ENCODE measurements at places on chromosomes 3 and 15.

DNA sequence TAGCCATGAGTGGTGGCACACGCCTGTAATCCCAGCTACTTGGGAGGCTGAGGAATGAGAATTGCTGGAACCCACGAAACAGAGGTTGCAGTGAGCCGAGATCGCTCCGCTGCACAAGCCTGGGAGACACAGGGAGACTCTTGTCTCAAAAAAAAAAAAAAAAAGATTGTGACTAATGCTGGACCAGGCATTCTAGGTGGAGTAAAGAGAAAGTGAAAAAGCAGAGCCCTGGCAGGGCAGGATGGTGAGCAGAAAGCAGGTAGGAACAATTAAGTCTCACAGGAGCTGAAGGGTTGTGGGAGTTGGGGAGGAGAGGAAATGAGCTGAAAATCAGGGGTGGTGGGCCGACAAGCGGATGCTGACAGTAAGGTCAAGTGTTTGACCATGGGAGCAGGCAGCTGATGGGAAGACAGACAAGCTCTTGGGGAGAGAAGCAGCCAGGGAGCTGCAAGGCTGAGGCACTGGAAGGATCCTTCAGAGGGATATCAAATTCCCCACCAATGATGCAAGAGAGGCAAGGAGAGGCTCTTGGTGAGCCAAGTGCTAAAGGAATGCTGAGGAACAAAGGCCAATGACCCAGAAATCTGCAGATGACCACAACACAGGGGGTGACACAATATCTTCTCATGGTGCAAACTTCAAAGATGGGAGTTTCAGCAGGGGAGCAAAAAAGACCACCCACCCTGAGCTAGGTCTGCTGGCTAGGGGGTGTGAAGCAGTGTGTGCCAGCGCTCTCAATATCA is 251.1 kb downstream of the ULK4 start:
- no peak for DNase-seq

GRCh38 chr3:126421573-126422119 is 26.9 kb downstream of the CFAP100 start:
- no peak for DNase-seq

DNA sequence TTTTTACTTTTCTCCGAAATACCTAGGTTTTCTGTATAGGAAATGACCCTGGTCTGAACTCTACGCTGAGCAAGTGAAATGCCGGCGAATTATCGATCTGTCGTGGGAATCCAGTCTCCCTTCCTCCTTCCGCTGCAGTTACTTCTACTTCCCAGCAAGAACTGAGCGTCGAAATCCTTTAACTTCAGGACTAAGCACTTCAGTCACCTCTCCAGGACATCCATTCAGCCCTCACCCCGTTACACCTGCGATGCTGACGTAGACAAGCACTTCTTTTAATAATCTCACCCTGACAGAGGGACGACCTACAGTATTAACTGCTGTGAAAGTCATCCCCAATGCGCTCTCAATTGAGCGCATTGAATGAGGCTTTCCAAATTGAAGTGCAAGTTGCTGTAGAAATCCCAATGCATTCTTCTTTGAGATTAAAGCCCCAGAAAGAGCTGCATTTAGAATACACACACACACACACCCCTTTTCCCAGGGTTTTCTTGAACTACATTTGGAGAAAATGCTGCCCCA is 1.3 kb downstream of the TOP2B start:
- no peak for DNase-seq

- DNase-seq = no peak
Observed at GRCh38 chr3:151091685-151092345, 6.4 kb downstream of the MED12L start.

- no peak for DNase-seq
Observed at GRCh38 chr3:66485291-66485968, 15.4 kb downstream of the LRIG1 start.

- no peak for DNase-seq
Observed at GRCh38 chr3:51678641-51679040, 7.6 kb downstream of the TEX264 start.

GRCh38 chr15:29401644-29402043 is 132.0 kb upstream of the NSMCE3 start:
- DNase-seq = no peak

DNA sequence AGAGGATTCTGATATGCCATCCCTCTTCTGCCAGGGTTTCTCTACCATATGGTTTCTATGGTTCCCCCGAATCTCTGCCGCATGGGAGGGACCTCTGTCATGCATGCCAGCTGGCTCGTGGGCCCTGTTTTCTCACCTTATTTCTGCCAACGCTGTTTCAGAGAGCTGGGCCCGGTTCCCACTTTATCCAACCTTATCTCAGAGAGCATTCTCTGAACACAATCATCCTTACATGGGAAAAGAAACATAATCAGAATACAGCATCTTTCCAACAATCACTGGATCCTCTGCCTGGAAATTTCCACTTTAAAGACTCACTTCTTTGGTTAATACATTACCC is 234.5 kb upstream of the ZBTB20 start:
- DNase-seq = no peak

GRCh38 chr3:157631478-157631877 is 128.3 kb upstream of the VEPH1 start:
- no peak for DNase-seq
